Glomerular endothelial cell (primary cell): ENCODE measurements at places on chromosomes 1 and 21.

- DNase-seq: no peak
Observed at GRCh38 chr1:53075761-53076163, 13.7 kb downstream of the PODN start.

GRCh38 chr21:32113486-32113885 is 165.4 kb downstream of the MIS18A start:
- no peak for DNase-seq

GRCh38 chr1:46256523-46256922 is 9.0 kb downstream of the RAD54L start:
- DNase-seq: no peak

GRCh38 chr21:46605767-46606426 is 1.0 kb upstream of the S100B start:
- no peak for DNase-seq

DNA sequence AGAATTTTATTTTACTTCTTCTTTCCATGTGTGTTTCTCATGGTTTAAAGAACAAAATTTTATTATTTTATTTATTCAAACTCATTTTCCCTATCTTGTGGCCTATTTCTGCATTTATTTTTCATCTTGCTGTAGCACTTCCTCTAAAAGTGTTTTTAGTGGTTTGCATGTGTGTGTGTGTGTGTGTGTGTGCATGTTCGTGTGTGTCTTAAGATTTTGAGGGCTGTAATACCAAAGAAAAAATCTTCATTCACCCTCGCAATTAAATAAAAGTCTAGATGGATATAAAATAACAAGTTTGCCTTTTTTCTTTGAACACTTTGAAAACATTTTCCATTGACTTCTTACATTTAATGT is 24.6 kb upstream of the FCRL3 start:
- DNase-seq: no peak

DNA sequence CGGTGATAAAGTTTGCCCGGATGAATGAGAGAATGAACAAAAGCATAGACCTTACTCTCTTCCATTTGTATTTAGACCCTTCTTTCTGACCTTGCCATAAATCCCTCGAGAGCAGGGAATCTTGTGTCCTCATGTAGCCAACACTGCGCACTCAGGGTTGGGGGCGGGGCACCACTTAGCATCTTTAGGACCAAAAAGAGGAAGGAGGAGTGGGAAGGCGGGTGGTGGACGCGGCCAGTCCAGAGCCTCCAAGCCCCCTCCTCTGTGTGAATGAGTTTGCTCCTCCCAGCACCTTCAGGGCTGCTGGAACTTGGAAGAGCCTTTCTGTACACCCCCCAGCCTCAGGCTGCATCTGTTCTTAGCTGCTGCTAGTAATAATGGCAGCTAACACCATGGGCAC is 141.9 kb upstream of the TMEM51 start:
- DNase-seq: no peak
